ENCODE measurements at places on chromosomes 13 and 19.

- H3K4me3 ChIP-seq = no peak overlapping the region
- H3K27ac ChIP-seq = no peak overlapping the region
- no peaks in the 10 kb centered on the region for H3K4me1 ChIP-seq
- no peaks in the 10 kb centered on the region for H3K36me3 ChIP-seq
- no peak for DNase-seq
- H3K27me3 ChIP-seq = no peaks in the 10 kb centered on the region
Measured at GRCh38 chr19:18896421-18896841, 473 bp upstream of the CERS1 start.

DNA sequence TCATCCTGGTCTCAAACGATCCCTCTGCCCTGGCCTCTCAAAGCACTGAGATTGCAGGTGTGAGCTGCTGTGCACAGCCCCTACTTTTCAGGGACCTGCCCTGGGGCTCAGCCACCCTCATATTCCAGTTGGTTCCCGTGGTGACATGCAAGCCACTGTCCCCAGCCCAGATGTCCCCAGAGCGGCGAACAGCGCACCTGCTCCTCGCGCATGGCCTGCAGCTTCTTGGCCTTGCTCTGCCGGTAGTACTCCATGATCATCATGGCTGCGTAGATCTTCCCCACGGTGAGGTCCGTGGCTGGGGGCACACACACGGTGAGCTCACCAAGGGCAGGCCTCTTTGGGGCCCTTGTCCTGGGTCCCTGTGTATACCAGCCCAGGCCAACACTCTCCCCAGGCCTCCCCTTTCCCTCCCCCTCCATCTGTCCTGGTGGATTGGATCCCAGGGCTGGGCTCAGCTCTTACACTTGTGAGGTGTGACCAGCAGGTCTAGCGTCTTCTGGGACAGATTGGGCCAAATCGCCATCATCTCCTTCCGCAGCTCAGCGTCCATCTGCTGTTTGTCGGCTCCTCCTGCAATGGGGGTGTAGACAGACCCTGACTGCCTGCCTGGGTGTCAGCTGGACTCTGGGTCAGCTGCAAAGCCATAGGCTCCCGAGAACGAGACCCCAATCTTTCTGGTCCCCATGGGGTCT lies 64.0 kb downstream of the IER2 start:
- no peaks in the 10 kb centered on the region for H3K27me3 ChIP-seq
- no peak overlapping the region for H3K27ac ChIP-seq
- H3K4me3 ChIP-seq = no peak overlapping the region
- H3K4me1 ChIP-seq = no peaks in the 10 kb centered on the region

- H3K4me3 ChIP-seq = no peak overlapping the region
- no peaks in the 10 kb centered on the region for H3K36me3 ChIP-seq
- no peaks in the 10 kb centered on the region for H3K4me1 ChIP-seq
Measured at GRCh38 chr19:16586991-16587832, 15.0 kb upstream of the SLC35E1 start.

DNA sequence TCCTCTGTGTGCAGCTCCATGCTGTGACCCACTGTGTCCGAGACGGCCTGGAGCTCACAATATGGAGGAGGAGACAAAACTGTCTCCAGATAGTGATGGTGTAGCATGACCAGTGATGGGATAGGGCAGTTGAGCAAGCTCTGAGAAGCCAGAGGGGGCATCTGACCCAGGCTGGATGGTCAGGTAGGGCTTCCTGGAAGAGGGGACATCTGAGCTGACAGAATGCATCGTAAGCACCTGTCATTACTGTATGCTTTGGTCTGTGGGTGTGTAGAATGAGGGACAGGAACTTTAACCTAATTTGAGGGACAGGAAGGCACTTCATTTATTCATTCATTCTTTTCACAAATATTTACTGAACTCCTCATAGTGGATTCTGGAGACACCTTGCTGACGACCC lies 6.5 kb upstream of the TOMM40 start:
- no peak for DNase-seq
- H3K4me1 ChIP-seq = no peaks in the 10 kb centered on the region
- H3K36me3 ChIP-seq = no peaks in the 10 kb centered on the region
- no peaks in the 10 kb centered on the region for H3K27me3 ChIP-seq
- H3K27ac ChIP-seq = no peak overlapping the region

- no peak overlapping the region for H3K4me3 ChIP-seq
- H3K36me3 ChIP-seq = no peaks in the 10 kb centered on the region
- H3K27ac ChIP-seq = no peak overlapping the region
Measured at GRCh38 chr19:40266119-40266518, 19.0 kb downstream of the AKT2 start.

DNA sequence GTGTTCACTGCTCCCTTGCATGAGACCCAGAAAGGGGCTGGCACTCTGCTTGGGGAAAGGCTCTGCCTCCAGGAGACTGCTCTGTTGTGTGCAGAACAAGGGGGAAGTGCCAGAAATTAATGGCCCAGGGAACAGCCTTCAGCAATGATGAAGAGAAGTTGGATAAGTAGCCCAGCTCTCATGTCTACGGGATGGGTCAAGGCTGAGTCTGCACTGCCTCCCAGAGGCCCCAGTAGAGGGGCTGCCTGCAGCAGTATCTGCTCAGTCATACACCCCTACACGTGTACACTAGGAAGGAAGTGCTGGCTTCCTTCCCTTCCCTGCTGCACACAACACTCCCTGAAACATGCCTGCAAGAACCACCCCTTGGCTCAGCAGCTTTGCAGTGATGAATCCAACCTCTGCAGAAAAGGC lies 54.6 kb upstream of the URI1 start:
- H3K36me3 ChIP-seq = no peaks in the 10 kb centered on the region
- H3K4me1 ChIP-seq = no peaks in the 10 kb centered on the region
- no peaks in the 10 kb centered on the region for H3K27me3 ChIP-seq
- no peak overlapping the region for H3K27ac ChIP-seq
- DNase-seq = peak; percentile 50
- H3K4me3 ChIP-seq = no peak overlapping the region

- DNase-seq = no peak
- no peak overlapping the region for H3K4me3 ChIP-seq
- no peaks in the 10 kb centered on the region for H3K4me1 ChIP-seq
- no peaks in the 10 kb centered on the region for H3K36me3 ChIP-seq
Measured at GRCh38 chr13:89454681-89455080, 1783.5 kb downstream of the SLITRK5 start.

GRCh38 chr13:82698383-82698782 lies 1183.9 kb downstream of the SLITRK1 start:
- H3K36me3 ChIP-seq = no peaks in the 10 kb centered on the region
- no peak overlapping the region for H3K4me3 ChIP-seq
- H3K27me3 ChIP-seq = no peaks in the 10 kb centered on the region
- no peak overlapping the region for H3K27ac ChIP-seq
- DNase-seq = no peak
- H3K4me1 ChIP-seq = no peaks in the 10 kb centered on the region

DNA sequence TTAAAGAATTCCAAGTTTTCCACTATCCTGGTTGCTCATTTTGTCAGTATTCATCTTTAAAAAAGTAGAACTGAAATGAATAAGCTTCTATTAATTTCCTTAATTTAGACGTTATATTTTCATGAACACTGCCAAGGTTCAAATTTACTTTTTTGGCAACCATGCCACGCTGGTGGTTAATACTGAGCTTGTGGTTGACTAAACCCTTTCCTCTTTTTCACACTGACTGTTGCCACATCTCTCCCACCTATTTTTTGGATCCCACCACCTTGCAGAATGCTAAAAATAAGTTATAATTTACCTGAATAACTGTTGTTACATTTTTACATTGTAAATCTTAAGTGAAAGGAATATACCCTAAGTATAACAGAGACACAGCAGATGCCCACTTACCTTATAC lies 45.0 kb downstream of the FLT3 start:
- no peak for DNase-seq
- H3K27me3 ChIP-seq = no peaks in the 10 kb centered on the region
- no peak overlapping the region for H3K4me3 ChIP-seq
- H3K36me3 ChIP-seq = no peaks in the 10 kb centered on the region
- H3K27ac ChIP-seq = no peak overlapping the region

DNA sequence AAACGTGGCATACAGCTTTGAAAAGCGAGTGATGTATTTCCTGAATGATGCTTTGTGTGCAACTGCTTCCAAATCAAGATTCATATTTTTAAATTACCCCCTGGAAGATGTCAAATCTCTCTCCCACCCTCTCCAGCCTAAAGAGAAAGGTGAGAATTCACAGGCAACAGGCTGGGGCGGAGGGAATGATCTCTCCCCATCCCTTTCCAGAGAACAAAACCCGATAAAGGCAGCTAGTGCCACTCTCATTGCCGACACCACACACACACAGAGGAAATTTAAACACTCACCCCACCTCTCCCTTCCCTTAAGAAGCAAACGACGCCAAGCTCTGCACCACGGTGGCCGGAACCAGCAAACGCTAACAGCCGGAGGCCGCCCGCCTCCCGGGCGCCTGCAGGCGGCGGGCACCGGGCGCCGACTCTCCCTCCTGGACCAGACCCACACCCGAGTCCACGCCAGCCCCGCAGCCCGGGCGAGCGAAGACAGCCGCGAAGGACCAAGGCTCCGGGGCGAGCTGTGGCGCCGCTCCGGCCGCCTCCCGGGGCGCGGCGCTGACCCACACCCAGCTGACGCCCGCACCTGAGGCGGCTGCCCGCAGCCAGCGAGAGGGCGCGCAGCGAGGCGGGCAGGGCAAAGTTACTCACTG lies 477 bp downstream of the LNX2 start:
- H3K27me3 ChIP-seq = no peaks in the 10 kb centered on the region
- H3K4me3 ChIP-seq = peak overlapping the region; percentile 68
- no peaks in the 10 kb centered on the region for H3K4me1 ChIP-seq
- H3K36me3 ChIP-seq = no peaks in the 10 kb centered on the region
- no peak for DNase-seq

DNA sequence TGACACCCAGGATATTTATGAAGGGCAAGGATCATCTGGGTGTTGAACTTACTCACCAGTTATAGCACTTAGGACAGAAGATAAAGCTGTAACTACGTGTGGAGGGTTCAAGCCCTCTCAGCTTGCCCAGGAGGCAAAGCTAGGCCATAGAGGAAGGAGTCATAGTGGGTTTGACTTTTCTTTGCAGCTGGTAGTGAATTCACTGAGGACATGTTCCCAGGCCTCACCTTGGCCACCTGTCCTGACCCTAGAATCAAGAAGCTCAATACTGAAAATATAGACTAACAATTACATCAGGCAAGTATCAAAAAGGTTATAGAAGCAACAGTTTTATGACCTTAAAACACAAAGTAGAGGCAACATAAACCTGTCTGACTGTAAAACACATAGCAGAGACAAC lies 1207.7 kb downstream of the SLITRK1 start:
- H3K27me3 ChIP-seq = no peaks in the 10 kb centered on the region
- no peaks in the 10 kb centered on the region for H3K4me1 ChIP-seq
- H3K36me3 ChIP-seq = no peaks in the 10 kb centered on the region
- no peak overlapping the region for H3K4me3 ChIP-seq
- H3K27ac ChIP-seq = no peak overlapping the region

DNA sequence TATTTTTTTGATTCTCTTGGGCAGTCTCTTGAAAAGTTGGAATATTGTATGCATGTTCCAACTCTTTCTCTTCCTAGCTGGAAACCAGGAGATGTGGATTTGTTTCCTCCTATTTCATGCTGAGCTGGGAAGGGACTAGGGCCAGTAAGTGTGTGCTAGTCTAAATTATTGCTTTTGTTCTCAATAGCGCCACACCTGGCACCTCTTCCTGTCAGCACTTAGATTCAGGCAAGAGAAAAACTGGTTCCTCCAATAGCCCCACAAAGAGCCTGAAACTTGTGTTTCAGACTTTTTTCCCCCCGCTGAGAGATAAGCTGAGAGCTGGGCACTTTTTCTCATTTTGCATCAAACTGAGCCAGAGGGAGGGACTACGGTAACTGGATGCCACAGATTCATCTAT lies 353.4 kb downstream of the OLFM4 start:
- H3K27me3 ChIP-seq = no peaks in the 10 kb centered on the region
- no peaks in the 10 kb centered on the region for H3K36me3 ChIP-seq
- no peak overlapping the region for H3K27ac ChIP-seq
- H3K4me3 ChIP-seq = no peak overlapping the region
- DNase-seq = no peak

GRCh38 chr19:50933640-50934039 lies 19.2 kb downstream of the KLK5 start:
- H3K36me3 ChIP-seq = no peaks in the 10 kb centered on the region
- no peak overlapping the region for H3K27ac ChIP-seq
- DNase-seq = no peak
- no peaks in the 10 kb centered on the region for H3K4me1 ChIP-seq

GRCh38 chr19:18496167-18496979 lies 25.5 kb downstream of the ELL start:
- H3K27ac ChIP-seq = no peak overlapping the region
- no peaks in the 10 kb centered on the region for H3K4me1 ChIP-seq
- H3K27me3 ChIP-seq = no peaks in the 10 kb centered on the region
- H3K4me3 ChIP-seq = no peak overlapping the region

- DNase-seq = no peak
- peak within 1 kb of the TSS; percentile 28 for H3K4me3 ChIP-seq
- peak within 1 kb of the TSS; percentile 54 for H3K27ac ChIP-seq
- H3K27me3 ChIP-seq = no peaks in the 10 kb centered on the region
- no peaks in the 10 kb centered on the region for H3K36me3 ChIP-seq
Measured at GRCh38 chr19:35138305-35138892, at the start of gene FXYD1. FXYD1 (plus strand) TSS chr19:35138824; CDS start chr19:35140080, 1,256 bp downstream.

GRCh38 chr13:97502706-97503105 lies 68.7 kb downstream of the RAP2A start:
- no peaks in the 10 kb centered on the region for H3K4me1 ChIP-seq
- no peaks in the 10 kb centered on the region for H3K27me3 ChIP-seq
- no peaks in the 10 kb centered on the region for H3K36me3 ChIP-seq
- DNase-seq = no peak

DNA sequence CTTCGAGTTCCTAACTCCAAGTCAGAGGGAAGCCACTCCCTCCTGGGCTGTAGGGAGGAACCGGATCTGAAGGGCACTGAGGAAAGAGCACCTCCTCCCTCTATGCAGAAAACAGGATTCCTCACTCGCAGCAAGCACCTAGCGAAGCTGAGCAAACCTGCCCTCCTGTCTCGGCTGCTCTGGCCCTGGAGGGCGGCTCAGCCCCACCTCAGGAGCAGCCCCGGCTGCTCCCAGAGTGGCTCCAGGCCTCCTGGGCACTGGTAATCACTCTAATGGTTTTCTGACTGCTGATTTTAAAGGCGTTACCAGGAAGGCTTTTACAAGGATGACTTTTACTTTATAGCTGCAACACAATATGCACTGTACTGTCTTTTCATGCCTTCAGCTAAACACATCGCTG lies 312.5 kb downstream of the TEX29 start:
- H3K27me3 ChIP-seq = no peaks in the 10 kb centered on the region
- H3K27ac ChIP-seq = no peak overlapping the region
- DNase-seq = no peak
- H3K4me1 ChIP-seq = no peaks in the 10 kb centered on the region
- H3K4me3 ChIP-seq = no peak overlapping the region

- no peaks in the 10 kb centered on the region for H3K4me1 ChIP-seq
- peak; percentile 84 for DNase-seq
- H3K36me3 ChIP-seq = peaks cover 5% of the 10 kb centered on the region
- H3K4me3 ChIP-seq = peak within 1 kb of the TSS; percentile 8
- no peak within 1 kb of the TSS for H3K27ac ChIP-seq
Measured at GRCh38 chr19:49690656-49691242, at the start of gene CPT1C. CPT1C (plus strand) TSS chr19:49691116; CDS start chr19:49692253, 1,137 bp downstream.
